Stimulated activated CD4-positive, alpha-beta T cell treated with anti-CD3 and anti-CD28 coated beads, Interleukin-12 subunit alpha, Interleukin-12 subunit beta, amount 100 ng/mL, for 48 hours (primary cell): ENCODE measurements at places on chromosomes 3 and 15.

DNA sequence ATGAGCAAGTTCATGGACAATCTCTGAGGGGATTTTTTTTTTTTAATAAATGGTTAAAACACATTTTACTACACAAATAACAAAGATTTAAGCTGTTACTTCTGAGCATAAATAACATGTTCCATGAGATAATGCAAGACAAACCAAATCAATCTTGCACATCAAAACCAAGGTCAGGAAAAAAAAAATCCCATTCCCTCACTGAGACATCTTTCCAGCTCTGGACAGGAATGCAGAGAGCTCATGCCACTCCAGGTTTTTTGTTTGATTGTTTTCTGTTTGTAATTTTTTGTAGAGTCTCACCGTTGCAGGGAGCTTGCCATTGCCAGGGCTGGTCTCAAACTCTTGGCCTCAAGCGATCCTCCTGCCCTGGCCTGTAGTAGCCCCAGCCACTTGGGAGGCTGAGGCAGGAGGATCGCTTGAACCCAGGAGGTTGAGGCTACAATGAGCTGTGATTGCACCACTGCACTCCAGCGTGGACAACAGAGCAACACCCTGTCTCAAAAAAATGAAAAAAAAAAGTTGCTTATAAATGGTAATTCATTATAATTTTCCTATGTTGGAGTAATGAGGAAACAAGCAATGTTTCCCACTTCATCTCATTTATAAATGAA is 14.0 kb downstream of the OSBPL10 start:
- no peak for DNase-seq

DNA sequence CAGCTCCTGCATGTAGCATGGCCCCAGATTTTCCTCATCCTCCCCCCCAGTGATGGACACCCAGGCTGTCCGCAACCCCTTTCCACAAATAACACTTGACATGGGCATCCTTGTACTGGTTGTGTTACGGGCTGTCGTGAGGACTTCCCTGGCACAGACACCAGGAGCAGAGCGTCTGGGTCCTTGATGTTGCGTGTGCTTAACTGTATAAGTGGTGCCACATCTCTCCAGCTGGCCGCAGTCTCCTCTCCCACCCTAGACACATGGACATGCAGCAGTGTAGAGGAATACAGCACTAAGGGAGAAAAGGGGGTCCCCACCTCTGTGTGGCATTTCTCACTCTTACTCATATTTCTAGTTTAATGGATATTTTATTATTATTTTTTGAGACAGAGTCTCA is 56.6 kb downstream of the FBLN2 start:
- DNase-seq: no peak

DNA sequence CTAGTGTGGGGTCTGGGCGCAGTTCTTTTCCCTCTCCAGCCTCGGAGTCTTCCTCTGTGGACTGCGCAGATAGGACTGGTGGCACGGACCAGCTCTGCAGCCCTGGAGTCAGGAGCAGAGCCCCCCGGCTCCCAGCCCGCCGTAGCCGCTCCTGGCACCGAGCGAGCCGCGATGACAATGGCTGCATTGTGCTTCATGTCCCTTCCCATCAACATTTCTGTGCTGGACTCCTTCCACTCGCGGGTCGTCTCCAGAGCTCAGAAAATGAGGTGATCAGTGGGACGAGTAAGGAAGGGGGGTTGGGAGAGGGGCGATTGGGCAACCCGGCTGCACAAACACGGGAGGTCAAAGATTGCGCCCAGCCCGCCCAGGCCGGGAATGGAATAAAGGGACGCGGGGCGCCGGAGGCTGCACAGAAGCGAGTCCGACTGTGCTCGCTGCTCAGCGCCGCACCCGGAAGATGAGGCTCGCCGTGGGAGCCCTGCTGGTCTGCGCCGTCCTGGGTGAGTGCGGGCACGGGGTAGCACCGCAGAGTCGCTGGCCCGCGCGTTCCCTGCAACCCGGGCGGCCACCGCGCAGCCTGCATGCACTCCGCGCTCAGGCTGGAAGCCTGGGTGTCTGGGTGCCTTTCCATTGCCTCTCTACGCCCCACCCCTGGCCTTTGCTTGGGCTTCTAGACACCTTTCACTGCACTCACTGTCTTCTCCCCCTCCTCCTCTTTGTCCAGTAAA is at the start of gene TF:
TSS of gene TF (plus strand) at position 413 of the 731 bp plus-strand sequence. CDS start at position 461, 48 bp downstream.
- no peak for DNase-seq

- no peak for DNase-seq
These were observed 28.3 kb upstream of the GPD1L start for GRCh38 chr3:32078085-32078634.

DNA sequence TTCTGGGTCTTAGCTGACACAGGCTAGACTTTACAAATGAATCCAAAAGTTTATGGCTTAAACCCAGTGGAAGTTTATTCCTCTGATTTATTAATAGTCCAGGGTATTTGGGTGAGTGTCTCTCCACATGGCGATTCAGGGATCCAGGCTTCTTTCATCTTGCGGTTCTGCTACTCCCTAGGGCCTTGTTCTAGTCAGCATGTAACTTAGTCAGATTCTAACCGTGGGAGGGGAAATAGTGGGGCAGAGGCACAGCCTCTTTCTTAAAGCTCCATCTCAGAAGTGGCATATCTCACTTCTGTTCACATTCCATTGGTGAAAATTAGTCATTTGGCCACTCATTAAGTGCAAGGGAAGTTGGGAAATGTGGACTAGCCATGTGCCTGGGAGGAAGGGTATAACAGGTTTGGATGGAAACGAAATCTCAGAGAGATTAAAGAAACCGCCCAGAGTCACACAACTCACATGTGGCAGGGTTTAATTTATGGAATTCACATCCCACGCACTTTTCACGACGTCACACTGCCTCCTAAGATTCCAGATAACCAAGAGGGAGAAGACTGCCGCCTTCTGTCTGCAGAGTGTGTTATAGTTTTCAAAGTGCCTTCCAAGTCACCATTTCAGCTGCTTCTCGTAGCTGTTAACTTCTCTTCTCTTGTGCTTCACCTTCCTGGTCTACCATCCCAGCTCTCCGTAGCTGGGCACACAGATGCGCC is 11.4 kb upstream of the RASGRF1 start:
- DNase-seq: no peak

GRCh38 chr3:42166662-42167300 is 75.6 kb downstream of the TRAK1 start:
- DNase-seq: no peak

- no peak for DNase-seq
These were observed 591 bp upstream of the SLC25A20 start for GRCh38 chr3:48899273-48899672.

GRCh38 chr15:88042047-88042446 is 214.5 kb downstream of the NTRK3 start:
- no peak for DNase-seq
